ENCODE measurements at places on chromosomes 1 and 21.

GRCh38 chr1:46404482-46405196, 10.5 kb downstream of the FAAH start:
- no peak for DNase-seq

DNA sequence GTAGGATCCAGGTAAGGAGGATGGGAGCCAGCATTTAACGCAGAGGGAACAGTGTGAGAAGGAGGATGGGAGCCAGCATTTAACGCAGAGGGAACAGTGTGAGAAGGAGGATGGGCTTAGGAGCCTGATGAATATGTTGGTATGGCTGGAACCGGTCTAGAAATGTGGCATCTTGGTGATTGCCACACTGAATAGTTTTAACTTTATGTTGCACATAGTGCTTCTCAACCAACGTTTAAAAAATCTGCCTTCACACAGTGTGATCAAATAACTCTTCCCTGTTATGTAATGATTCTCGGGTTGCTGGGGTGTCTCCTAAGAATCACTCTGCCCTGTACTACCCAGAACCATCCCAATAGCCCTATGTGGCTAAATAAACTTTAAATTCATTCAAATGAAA, 146.9 kb upstream of the DUSP10 start:
- DNase-seq: no peak

- DNase-seq: no peak
Observed at GRCh38 chr1:1004780-1005697, 5.1 kb upstream of the HES4 start.

- no peak for DNase-seq
Observed at GRCh38 chr1:8378178-8378577, 60.3 kb downstream of the SLC45A1 start.

DNA sequence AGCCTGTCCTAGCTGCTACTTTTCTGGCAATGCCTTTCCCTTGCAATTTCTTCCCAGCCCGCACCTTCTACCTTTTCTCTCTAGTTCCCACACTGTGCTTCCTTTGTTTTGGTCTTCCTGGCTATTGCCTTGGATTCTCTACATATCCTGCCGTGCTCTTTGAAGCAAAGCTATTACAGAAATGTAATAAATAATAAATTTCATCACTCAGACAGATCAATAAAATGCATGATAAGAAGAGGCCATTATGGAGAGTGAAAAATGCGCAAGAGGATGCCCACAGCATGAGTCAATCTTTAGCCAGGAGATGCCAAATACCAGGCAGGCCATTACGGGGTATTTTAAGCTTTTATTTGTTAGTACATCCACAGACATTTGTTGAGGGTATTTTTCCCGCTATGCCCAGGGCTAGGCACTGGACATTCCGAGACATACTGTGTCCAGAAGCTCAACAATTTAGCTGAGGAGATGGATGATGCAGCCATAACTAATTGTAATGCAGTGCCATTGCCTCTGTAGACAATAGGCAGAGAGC, 163.6 kb downstream of the ST6GALNAC3 start:
- no peak for DNase-seq

DNA sequence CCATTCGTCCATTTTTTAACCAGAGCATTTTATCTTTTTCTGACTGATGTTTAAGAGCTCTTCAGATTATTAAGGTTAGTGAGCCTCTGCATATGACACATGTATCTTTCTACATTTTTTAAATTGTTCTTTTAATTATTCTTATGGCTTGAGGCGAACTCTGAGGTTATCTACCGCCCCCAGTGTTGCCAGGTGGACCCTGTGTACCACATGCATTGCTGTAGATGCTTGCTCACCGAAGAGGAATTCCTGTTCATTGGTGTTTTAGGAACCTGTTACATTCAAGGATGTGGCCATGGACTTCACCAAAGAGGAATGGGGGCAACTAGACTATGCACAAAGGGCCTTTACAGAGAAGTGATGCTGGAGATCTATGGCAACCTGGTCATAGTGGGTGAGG, 31.8 kb downstream of the ZNF684 start:
- no peak for DNase-seq

DNA sequence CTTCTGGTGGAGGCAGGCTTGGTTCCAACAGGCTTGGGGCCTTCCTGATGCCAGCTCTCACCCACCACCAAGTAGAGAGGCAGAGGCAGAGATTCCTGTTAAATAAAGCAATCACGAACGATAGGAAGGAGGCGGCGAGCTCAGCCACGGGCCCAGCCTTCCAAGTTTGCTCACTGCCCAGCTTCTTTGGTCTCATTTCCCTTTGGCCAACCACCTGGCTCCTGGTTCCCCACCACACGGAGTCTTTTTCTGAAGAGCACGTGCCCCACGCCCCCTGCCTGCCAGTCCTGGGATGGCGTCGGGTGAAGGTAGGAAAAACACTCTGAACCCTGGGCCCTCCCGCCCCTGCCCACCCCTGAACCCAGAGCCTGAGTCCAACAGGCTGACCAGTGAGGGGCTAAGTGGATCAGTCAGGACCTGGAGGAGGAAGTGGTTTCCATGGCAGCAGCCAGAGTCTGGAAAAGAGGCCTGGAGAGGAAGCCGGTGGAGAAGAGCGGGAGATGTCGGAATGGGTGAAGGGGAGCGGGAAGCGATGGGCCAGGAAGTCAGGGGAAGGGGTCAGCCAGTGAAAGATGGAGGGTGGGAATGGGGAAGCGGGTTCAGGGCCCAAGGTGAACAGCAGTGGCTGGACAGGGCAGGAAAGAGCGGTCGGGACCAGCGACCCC, 158.2 kb upstream of the KLHDC7A start:
- DNase-seq: no peak

GRCh38 chr1:184152974-184153373, 101.4 kb downstream of the TSEN15 start:
- no peak for DNase-seq

DNA sequence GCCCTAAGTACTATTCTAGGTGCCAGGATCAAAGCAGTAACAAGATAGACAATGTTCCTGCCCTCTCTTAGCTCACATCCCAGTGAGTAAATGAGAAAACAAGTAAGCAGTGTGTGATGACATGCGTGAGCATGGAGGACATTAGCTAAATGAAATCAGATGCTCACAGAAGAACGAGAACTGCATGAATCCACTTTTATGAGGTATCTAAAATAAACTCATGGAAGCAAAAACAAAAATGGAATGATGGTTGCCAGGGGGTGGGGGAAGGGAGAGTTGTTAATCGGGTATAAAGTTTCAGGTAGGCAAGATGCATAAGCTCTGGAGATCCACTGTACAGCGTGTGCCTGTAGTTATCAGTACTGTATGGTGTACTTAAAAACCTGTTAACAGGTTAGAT, 195.1 kb downstream of the HHAT start:
- DNase-seq: no peak

DNA sequence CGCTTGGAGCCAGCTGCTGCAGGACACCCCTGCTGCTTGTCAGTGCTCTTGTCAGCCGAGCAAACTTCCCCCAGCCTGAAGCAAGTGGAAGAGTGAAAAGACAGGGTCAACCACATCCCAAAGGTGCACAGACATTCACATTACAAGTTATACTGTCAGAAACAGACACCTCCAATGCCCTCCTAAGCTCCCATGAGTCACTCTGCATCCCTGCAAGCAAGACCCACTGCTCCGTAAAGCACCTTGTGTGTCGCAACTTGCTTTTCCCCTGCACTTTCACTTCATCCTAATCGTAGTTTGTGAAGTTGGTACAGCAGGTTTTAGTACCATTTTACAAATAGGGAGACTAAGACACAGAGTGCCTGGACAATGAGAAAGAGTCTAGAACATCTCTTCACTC, 51.1 kb downstream of the KCNH1 start:
- no peak for DNase-seq

DNA sequence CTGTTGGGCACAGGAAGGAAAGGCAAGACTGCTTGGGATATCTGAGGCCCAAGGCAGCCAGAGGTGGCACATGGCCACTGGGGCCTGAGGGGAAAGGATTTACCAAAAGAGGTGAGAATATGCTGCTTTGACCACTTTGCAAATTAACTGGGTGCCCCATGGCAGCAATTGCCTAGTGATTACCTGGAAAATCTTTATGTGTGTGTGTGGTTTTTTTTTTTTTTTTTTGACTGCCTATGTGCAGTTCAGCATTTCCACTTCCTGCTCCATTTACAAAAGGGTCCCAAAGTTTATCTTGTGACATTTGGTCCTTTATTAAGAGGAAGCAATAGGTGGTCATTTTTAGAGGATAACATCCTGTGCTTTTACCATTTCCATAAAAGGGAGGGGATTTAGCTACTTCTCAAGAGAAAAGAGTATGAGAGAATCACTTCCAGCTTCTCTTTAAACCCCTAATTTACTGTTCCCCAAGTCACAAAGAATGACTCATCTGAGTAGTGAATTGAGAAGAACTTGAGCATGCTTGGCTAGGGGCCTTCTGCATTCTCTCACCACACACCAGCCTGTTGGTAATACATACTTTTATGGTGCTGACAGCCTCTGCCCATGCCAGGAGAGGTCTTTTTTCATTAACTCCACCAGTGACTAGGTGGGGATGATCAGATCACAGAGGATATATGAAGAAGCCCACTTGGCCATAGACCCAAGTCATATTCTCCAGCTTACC, 52.1 kb downstream of the SYDE2 start:
- DNase-seq: no peak

DNA sequence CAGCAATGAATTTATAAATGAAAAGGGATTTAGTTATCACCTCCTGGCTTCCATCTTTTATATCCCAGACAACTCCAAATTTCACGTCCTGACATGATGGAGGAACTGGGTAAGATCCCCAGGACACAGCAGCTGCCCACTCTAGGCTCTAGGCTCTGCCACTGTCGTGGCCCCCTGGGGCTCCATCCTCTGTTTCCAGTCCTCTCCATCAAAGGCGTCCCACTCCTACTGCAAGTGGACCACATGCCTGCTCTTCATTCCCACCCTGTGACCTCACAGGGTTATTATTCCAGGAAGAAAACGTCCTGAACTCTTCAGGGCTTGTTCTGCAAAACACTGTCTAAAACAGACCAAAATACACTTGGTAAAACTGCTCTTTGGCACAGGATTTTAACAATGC, 11.9 kb downstream of the URB1 start:
- DNase-seq: no peak

DNA sequence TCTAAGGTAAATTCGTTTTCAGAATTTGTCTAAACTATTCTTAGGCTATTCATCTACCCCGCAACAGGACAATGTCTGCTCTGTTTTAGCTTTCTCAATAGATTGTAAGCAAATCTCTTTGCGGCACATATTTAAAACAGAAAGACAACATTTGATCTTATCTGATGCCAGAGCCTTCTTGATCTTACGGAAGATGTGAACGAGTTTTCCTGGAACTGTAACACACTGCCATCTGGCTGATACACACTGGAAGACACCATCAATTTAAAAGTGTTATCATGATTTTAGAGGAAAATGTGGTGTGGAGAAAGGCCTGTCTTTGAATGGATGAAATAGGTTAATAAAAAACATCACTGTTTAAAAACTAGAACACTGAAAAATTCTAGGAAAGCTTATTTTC, 36.1 kb downstream of the COA6 start:
- DNase-seq: no peak

DNA sequence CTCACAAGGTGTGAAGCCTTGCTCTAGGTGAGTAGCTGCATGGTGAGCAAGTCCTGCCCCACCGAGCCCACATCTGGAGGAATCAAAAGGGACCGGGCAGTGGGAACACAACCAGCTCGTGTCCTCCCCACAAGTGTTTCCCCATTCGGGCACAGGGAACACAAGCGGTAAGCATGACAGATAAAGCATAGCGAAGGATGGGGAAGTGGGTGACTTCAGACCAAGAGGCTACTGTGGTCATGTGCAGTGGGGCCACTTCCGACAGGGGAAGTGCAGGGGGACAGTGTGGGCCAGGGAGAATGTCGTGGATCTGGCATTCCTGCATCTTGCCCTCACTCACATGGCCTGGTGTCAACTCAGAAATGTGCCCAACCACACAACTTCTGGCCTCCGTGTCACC, 306.2 kb downstream of the FAM72C start:
- no peak for DNase-seq

- no peak for DNase-seq
Observed at GRCh38 chr1:83631851-83632250, 367.1 kb downstream of the TTLL7 start.

DNA sequence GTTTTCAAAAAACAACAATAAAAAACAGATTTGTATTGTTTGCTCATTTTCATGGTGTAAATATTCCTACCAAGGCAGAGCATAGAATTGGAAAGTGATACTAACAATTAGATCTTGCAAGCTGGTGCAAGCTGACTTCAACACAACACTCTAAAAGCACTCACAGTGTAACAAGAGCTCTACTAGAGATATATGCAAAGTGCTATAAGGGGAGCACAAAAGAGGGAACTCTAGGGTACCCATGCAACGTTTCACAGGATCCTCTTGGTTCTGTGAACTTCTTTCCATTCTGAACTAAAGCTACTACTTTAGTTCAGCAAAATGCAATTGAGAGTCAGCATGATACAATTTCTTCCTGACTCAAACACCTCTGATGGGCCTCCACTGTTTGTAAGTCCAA, 78.3 kb downstream of the ATP1B1 start:
- no peak for DNase-seq

DNA sequence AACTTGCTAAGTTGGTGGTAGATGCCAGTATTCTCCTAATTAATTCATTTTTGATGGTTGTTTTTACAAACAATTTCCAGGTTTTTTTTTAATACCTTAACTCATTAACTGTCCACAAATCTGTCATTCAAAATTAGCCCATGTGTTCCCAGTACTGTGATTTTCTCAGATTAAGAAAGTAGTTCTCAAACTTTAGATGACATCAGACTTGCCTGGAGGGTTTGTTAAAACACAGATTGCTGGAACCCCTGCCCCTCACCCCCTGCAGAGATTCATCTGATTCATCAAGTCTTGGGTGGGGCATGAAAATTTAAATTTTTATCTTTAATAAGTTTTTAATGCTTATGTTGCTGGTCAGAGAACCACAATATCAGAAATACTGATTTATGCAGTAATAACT, 130.5 kb downstream of the BACH1 start:
- DNase-seq: no peak

- no peak for DNase-seq
Observed at GRCh38 chr21:15332572-15332971, 267.8 kb upstream of the NRIP1 start.

- no peak for DNase-seq
Observed at GRCh38 chr21:33317786-33318486, 6.8 kb upstream of the IFNAR1 start.

- DNase-seq: no peak
Observed at GRCh38 chr1:197618061-197618460, 157.2 kb downstream of the DENND1B start.

GRCh38 chr1:65386439-65386838, 34.0 kb upstream of the LEPR start:
- no peak for DNase-seq

DNA sequence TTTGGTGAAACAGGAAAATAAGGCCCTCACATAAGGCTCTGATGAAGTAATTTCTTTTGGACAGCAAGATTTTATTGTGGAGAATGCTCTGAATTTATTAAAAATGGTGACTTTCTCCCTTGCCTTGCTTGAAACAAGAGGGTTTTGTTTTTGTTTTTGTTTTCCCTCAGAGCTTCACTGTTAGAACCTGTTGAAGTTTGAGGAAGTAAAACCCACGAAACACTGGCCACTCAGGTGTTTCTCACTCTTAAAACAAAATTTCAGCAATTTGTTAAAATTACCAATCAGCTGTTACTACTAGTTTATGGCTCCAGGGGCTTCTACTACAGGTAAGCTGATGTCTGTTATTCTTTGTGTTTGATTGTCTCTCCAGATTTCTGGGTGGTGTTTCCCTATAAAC, 112.6 kb upstream of the B3GALT2 start:
- no peak for DNase-seq

GRCh38 chr21:30769724-30770431, 14.7 kb upstream of the KRTAP21-1 start:
- no peak for DNase-seq
